Breast epithelium (tissue), 4 donors: ENCODE measurements at places on chromosomes 5 and 9. TPM values are rescaled to one million over a fixed set of nuclear protein-coding genes. Genes with fewer than 3 reads are reported as not detected.

DNA sequence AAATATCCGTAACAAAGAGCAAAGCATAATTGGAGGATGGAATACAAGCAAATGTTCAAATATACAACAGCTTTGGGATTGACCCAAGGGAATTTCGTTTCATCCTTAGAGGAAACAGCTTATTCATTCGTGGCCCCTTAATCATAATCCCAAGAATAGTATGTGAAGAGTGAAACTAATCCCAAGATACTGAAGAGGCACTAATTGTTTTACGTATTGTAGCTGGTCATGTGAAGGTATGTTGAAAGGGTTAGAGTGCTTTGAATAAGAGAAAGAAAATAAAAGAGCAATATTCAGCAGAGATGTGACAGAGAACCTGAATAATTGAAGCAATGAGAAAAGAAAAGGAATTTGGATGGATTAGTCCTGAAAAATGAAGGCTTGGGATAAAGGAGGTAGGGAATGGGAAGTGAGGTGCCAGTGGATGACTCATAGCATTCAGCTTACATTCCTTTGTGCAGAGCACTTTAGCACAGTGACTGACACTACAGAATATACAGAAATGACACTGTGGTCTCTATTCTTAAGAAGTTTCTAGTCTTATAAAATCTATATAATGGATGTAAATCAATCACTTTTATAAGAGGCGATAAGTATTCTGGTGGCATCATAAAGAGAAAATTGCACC, 221.9 kb downstream of the TLR4 start:
- H3K27ac ChIP-seq = no peak overlapping the region
- H3K4me3 ChIP-seq = no peak overlapping the region
- no peaks in the 10 kb centered on the region for H3K4me1 ChIP-seq
- H3K36me3 ChIP-seq = no peaks in the 10 kb centered on the region
- no peaks in the 10 kb centered on the region for H3K27me3 ChIP-seq

DNA sequence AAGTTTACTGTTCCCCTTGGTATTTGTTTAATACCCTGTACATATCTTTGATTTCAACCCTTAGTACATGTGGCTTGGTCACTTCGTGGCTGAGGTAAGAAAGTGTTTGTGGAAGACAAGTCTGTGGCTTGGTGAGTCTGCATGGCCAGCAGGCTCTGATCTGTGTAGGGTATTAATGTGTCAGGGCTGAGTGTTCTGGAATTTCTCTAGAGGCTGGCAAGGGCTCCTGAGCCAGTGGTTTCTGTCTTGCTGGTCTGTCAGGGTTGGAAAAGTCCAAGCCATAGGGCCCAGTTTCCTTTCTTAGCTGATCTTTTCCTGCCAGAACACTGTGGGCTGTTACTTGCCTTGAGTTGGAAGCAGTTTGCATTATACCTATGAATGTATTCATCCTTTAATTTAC, 48.0 kb upstream of the FBXL7 start:
- no peaks in the 10 kb centered on the region for H3K27me3 ChIP-seq
- H3K4me1 ChIP-seq = no peaks in the 10 kb centered on the region
- no peaks in the 10 kb centered on the region for H3K36me3 ChIP-seq
- DNase-seq = no peak
- no peak overlapping the region for H3K27ac ChIP-seq

GRCh38 chr5:396531-396961, 46.4 kb upstream of the EXOC3 start:
- H3K36me3 ChIP-seq = no peaks in the 10 kb centered on the region
- DNase-seq = no peak
- H3K4me3 ChIP-seq = no peak overlapping the region
- H3K4me1 ChIP-seq = no peaks in the 10 kb centered on the region

The INSL6 gene
- total RNA-seq = not detected

DNA sequence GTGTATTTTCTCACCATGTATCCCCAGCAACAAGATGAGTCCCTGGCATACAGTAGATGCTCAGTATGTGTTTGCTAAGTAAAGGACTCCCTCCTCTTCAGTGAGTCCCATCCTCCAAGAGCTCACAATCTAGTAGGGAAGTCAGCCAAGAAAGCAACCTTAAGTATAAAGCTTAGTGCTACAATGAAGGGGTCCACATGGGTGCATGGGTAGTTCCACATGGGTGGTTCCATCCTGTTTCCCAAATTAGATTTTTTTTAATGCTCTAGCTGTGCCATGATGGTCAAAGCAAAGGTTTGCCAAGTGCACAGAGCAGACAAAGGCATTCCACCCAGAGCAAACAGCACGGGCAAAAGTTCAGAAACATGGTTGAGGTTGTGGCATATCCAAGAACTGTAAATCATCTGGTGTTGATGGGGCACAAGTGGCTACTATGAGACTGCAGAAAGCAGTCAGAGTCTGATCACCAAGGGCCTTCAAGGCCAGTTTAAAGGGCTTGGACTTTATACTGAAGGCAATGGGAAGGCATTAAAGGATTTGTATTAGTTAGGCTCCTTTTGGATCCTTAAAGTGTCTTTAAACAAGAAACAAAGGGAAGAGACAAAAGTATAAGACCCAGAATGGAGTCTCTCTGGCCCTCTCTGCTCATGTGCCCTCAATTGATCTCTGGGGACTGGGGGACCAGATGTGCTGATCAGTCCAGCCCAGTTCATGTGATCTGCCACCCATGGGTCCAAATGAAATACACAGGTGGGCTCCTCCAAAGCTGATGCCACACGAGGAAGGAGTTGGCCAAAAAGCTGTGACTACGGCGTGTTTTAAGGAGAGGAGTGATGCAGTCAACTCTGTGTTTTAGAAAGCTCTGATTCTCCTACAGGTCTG, 9.0 kb upstream of the CPLX2 start:
- no peaks in the 10 kb centered on the region for H3K36me3 ChIP-seq
- no peak for DNase-seq
- no peak overlapping the region for H3K4me3 ChIP-seq
- H3K4me1 ChIP-seq = no peaks in the 10 kb centered on the region
- no peak overlapping the region for H3K27ac ChIP-seq

DNA sequence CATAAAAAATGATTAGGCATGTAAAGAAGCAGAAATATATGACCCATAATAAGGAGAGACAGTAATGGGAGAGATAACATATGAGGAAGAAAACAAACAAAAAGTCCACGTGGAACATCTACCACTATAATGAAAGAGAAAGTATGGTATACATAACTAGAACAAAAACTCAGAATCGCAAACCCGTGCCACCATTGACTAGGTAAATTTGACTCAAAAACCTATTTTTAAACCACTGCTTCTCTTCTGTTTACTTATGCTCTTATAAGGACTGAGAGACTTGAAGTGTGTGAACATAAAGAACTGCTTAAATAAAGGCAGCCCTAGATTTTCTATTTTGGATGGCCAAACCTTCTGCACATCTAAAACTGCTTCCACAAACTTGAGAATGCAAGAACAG, 330.7 kb downstream of the CAAP1 start:
- DNase-seq = no peak
- no peak overlapping the region for H3K4me3 ChIP-seq
- no peaks in the 10 kb centered on the region for H3K4me1 ChIP-seq
- H3K36me3 ChIP-seq = no peaks in the 10 kb centered on the region
- H3K27me3 ChIP-seq = no peaks in the 10 kb centered on the region

The SH3PXD2B gene
- 35.3 TPM for total RNA-seq

The ADAMTS16 gene
- total RNA-seq = 0.33 TPM

GRCh38 chr5:73448463-73449136, at the start of gene FOXD1:
FOXD1 (minus strand) TSS chr5:73448777; CDS start chr5:73448362, 415 bp downstream.
- DNase-seq = no peak
- peak within 1 kb of the TSS; percentile 38 for H3K4me3 ChIP-seq
- peaks cover 7% of the 10 kb centered on the region for H3K4me1 ChIP-seq
- H3K36me3 ChIP-seq = no peaks in the 10 kb centered on the region
- H3K27ac ChIP-seq = peak within 1 kb of the TSS; percentile 39

DNA sequence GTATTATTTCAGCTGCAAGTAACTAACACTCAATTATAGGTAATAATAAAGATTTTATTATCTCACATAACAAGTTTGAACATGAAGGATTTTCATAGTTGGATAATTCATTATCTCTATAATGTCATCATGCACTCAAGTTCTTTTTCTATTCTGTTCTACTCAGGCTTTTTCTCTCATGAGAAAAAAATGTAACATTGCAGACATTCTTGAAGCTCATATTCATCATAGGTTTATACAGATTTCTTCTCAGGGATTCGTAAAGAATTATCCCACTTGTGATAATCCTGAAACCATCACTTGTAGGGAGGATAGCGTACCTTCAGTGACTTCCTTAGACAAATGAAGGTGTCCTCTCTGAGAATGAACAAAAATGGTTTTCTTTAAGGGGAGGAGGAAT, 150.3 kb downstream of the XRCC4 start:
- H3K4me3 ChIP-seq = no peak overlapping the region
- H3K27ac ChIP-seq = no peak overlapping the region
- no peaks in the 10 kb centered on the region for H3K4me1 ChIP-seq
- DNase-seq = no peak
- H3K27me3 ChIP-seq = no peaks in the 10 kb centered on the region
